ENCODE measurements at places on chromosomes 13 and 19.

DNA sequence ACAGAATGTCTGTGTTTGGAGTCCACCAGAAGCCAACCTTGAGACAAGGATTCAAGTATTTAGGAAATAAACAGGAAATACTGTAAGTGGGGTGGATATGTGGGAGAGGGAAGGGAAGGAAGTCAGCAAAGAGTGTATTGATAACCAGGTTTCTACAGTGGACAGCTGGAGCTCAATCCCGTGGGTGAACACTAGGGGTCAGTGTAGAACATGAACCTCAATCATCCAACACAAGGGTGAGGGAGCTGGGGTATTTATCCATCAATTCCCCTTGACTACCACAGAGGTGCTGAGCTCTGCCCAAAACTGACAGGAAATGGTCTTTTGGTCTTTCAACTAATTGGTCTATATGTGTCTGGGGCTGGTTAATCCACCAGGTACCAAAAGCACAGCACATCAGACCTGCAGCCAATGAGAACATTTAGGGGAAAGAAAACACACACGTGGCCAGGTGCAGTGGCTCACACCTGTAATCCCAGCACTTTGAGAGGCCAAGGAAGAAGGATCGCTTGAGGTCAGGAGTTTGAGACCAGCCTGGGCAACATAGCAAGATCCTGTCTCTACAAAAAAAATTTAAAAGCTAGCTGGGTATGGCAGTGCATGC is 5.6 kb upstream of the SYDE1 start:
- DNase-seq, result peak; percentile 31

DNA sequence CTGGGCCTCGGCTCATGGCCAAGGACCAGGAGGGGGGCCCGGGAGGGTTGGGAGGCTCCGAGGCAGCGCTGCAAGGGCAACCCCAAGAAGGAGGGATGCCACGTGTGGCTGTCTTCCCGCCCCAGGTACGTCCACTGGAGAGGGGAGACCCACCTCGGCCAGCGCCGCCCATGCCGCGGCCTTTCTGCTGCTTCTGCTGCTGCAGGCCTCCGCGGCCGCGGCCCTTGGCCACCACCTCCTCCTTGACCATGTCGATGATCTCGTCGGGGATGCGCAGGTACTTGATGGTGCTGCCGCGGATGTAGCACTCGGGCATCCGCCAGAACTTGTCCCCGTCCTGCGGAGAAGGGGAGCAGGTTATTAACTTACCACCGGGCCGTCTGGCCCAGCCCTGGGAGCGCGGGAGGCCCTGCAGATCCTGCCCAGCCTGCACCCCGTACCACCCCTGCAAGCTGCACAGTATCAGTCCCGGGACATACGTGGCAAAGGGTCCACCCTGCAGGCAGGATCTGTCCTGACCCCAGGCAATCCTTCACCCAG is 13.3 kb downstream of the LSM4 start:
- no peak for DNase-seq

GRCh38 chr19:46368116-46368515 is 21.2 kb downstream of the PPP5C start:
- no peak for DNase-seq

DNA sequence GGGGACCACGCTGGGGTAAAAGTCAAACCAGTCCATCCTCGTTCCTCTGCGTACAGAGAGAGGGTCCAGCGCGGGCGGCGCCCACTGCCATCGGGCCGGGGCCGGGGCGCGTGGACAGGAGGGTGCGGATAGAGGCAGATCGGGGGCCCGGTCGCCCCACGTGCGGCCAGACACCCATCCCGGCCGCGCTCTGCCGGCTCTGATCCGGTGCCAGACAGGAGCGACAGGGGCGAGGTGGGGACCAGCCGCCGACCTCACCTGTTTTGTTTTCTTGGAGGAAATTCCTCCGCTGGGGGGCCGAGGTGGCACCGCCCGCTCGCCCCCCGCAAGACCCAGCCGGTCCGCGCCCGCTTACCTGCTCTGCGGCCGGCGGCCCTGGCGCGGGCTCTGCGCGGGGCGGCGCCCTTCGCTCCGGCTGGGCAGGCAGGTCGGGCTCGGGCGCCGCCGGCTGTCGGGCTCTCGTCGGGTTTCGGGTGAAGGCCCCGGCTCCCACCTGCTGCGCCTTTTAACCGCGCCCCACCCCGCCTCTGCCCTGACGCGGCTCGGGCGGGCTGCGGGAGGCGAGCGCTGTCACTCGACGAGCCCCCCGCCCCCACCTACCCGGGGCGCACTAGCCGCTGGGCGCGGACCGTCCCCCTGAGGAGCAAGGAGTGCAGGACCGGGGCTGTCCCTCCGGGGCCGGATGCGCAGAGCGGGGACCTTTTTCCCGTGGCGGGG is at the start of gene GJB6:
GJB6 (minus strand) TSS at position 481 of the 717 bp plus-strand sequence. CDS start 8,839 bp downstream, outside the sequence.
- peak; percentile 6 for DNase-seq

GRCh38 chr19:5281588-5281987 is 59.0 kb downstream of the PTPRS start:
- no peak for DNase-seq

- DNase-seq, result no peak
Measured at GRCh38 chr19:49058562-49058961, 1.0 kb upstream of the CGB7 start.

DNA sequence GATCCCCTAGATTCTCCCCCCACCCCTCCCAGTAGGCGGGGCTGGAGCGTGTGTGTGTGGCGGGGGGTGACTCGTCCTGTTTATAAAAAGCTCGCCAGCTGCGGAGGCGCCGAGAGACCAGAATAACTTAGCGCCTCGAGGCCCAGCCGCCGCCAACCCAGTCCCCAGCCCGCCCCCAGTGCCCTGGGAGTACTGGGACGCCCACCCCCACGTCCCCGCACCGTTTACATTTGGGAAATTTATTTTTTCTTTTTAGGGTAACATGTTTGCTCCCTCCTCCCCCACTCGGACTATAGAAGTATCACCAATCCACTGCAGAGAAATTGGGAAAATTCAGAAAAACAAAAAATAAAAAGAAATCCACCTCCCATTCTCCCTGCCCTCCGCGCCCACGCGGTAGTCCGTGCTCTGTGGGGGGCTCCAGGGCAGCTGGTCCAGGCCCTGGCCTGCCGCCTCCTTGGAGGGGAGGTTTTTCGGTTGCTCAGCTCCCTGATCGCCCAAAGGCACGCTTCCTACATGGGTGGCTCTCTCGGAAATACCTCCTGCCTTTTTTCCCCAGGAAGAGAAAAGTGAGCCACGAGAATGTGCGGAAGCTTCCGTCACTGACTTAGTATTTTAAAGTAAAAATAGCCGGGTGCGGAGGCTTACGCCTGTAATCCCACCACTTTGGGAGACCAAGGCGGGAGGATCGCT is 1.5 kb upstream of the RAB3A start:
- peak; percentile 34 for DNase-seq

GRCh38 chr13:62932256-62932883 is 1516.7 kb upstream of the PCDH20 start:
- no peak for DNase-seq

- no peak for DNase-seq
Measured at GRCh38 chr19:12828494-12828893, 5.9 kb downstream of the RTBDN start.
